ENCODE measurements at places on chromosomes 16 and 17.

DNA sequence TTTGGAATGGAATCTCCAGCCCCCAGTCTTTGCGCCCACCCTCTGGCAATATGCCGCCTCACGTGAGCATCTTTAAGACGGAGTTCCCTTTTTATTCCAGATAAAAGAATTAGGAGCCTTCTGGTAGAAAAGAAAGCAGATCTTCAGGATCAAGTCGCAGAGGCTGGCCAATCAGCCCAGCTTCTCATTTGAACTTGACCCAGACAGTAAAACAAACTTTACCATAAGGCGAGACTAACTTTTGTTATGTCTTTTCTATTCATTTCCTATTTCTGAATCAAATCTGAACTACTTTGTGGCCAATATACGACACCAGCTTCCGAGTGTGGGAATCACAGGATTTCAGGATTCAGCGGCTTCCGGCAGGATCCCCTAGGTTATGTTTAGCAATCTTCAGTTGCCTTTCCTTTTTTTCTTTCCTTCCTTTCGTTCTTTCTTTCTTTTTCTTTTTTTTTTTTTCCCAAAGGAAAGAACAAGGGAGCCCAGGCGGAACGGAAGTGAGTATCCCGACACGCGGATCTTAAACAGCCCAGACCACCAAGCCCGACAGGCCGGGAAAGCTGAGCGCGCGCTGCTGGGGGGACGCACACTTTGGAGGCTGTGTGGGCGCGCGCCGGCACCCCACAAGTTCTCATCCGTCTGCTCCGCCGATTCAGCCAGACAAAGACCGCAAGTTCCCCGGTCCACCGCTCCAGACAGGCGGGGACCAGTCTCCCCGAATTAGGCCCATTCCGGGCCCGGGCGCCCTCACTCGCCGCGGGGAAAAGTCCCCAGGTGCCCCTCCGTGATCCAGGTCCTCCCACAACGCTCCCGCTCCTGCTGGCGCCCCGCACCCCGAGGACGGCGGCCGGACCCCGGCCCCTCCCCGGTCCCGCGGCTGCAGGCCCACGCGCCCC lies 633 bp downstream of the TBC1D16 start:
- peaks cover 11% of the 10 kb centered on the region for H3K4me1 ChIP-seq
- peak overlapping the region; percentile 42 for H3K27ac ChIP-seq
- peak; percentile 26 for DNase-seq
- no peaks in the 10 kb centered on the region for H3K36me3 ChIP-seq
- H3K4me3 ChIP-seq: peak overlapping the region; percentile 82
- H3K27me3 ChIP-seq: peaks cover 48% of the 10 kb centered on the region

GRCh38 chr16:2090777-2091546 lies 43.2 kb downstream of the TSC2 start:
- no peak for DNase-seq
- no peaks in the 10 kb centered on the region for H3K27me3 ChIP-seq
- H3K27ac ChIP-seq: no peak overlapping the region
- H3K36me3 ChIP-seq: peaks cover 16% of the 10 kb centered on the region
- H3K4me3 ChIP-seq: no peak overlapping the region

DNA sequence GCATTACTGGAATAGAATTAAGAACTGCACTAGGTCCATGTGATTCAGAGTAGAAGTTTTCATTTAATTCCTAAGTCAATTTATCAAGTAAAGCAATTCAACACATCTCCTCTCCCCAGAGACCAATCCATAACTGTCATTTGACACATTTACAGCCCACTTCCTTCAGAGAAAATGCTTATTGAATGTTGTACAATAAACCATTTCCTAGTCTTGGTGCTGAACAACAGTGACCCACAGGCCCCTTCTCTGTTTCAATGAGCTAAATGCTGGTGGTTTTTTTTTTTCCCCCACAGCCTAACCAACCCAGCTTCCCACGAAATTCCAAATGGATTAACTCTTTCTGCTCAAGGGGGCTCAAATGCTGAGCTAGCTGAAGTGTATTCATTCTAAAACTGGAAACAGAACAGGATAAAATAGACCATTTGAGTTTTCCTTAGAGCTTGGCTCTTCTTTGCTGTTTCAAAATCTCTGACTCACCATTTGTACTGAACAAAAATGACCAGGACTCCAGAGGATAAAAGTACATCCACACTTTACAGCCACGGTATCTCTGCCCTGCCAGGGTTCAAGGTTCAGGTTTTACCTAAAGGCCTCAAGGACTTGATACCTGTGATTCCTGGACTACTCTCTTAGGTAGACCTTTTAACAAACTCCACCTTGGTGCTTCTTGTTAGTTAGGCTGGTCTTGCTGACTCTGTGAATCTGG lies 62.3 kb downstream of the TMEM100 start:
- H3K4me1 ChIP-seq: no peaks in the 10 kb centered on the region
- H3K27ac ChIP-seq: no peak overlapping the region
- no peak for DNase-seq
- H3K36me3 ChIP-seq: no peaks in the 10 kb centered on the region
- peaks cover 3% of the 10 kb centered on the region for H3K27me3 ChIP-seq
- H3K4me3 ChIP-seq: no peak overlapping the region

- peaks cover 11% of the 10 kb centered on the region for H3K36me3 ChIP-seq
- DNase-seq: no peak
- H3K27ac ChIP-seq: no peak overlapping the region
- peaks cover 2% of the 10 kb centered on the region for H3K4me1 ChIP-seq
- H3K27me3 ChIP-seq: no peaks in the 10 kb centered on the region
These were observed 119.6 kb downstream of the CA4 start for GRCh38 chr17:60269417-60269816.

DNA sequence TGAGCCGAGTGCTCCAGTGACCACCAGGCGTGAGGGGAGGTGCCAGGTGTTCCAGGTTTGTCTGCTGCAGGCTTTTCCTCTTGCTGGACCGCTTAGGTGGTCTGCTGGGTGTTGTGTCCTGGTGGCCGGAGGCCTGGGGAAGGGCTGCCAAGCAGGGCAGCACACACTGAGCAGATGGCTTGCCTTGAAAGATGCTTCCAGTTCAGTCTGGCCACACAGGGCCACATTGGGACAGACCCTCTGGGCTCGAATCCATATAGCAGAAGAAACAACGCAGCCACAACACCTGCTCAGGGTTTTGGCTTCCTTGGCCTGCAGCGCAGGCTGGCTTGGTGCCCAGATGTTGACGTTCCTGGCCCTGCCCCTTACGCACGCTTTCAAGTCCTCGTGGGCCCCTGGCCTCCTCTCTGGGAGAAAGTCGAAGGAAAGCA lies 24.8 kb downstream of the GINS2 start:
- H3K4me3 ChIP-seq: no peak overlapping the region
- H3K36me3 ChIP-seq: peaks cover 65% of the 10 kb centered on the region
- DNase-seq: no peak
- no peak overlapping the region for H3K27ac ChIP-seq
- H3K4me1 ChIP-seq: no peaks in the 10 kb centered on the region

DNA sequence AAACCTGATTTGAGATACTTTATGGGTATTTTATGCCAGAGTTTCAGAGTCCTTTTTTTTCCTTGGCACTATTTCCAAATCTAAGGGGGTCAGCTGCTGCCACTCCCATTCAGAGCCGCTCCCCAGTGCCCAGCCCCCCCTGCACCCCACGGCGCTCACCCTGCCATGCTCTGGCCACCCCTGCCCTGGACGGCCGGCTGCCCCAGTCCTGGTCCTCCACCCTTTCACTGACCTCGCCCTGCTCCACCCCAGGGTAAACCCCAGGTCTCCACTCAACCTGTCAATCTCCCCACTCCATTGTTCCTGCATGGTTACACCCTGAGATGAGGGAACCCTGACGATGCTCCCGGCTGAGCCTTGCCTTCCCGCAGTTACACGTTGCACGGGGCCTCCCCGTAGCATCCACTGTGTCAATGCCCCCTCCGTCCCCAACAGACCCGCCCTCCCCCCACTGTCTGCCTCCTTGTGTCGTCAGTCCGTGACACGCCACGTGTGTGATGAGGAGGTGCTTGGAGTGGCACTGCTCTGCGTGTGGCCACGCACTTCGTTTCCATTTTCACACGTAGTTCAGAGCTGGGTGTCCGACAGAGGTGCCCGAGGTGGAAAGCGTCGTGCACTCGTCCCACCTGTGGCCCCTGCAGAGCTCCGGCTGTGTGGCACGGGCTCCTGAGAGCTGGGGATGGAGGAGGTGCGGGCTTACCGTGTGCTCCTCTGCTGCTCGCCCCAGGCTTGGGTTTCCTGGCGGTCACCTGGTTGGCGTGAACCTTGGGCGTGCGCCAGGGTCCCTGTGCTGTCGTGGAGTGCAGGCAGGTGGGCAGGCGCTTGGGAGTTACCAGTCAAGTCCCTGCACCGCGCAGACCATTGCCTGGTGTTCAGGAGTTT lies 116.5 kb downstream of the BANP start:
- H3K36me3 ChIP-seq: peaks cover 4% of the 10 kb centered on the region
- no peak overlapping the region for H3K4me3 ChIP-seq
- no peak for DNase-seq
- no peaks in the 10 kb centered on the region for H3K27me3 ChIP-seq
- H3K27ac ChIP-seq: no peak overlapping the region

DNA sequence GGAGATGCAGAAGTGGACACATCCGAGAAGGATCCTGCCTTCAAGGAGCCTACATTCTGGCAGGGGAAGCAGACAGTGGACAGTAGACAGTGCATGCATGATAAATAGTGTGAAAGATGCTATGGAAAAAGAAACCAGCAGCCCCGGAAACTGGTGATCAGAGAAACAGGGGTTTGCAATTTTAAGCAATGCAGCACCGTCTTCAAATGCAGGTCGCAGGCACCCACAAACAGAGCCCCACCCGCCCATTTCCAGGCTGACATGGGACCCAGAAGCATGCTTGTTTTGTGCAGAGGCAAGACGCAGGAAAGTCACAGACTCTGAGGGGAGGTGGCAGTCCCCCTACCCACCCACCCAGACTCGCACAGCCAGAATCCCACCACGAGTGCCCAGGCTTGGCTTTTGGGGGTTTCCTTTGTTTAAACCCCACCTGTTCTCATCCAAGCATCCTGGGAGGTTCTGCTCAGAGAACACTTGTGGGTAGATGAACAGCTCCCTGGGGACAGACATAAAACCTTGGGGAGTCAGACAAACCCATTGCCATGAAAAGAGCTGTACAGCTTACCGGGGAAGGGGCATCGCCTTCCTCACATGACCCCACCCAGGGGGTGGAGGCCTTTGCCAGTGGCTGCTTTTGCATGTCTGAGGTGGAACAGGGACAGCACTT lies 114.3 kb downstream of the MGAT5B start:
- H3K36me3 ChIP-seq: peaks cover 3% of the 10 kb centered on the region
- peaks cover 7% of the 10 kb centered on the region for H3K4me1 ChIP-seq

DNA sequence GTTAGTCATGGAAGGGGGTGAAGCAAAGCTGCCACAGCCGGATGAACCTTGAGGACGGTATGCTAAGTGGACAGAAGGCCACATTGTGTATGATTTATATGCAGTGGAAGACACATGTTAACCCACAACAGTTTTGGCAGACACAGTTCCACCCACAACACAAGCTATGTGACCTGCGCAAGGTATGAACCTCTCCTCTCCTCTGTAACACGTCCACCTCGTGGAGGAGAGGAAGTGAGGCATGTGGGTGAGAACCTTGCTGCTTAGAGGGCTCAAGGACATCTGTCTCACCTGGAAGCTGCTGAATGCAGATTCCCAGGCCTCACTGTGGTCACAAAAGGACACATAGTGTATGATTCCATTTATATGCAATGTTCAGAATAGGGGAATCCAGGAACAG lies 136.1 kb upstream of the PLCG2 start:
- DNase-seq: no peak
- H3K4me1 ChIP-seq: peaks cover 20% of the 10 kb centered on the region
- peaks cover 8% of the 10 kb centered on the region for H3K36me3 ChIP-seq
- H3K27me3 ChIP-seq: no peaks in the 10 kb centered on the region
- H3K27ac ChIP-seq: peak overlapping the region; percentile 39

DNA sequence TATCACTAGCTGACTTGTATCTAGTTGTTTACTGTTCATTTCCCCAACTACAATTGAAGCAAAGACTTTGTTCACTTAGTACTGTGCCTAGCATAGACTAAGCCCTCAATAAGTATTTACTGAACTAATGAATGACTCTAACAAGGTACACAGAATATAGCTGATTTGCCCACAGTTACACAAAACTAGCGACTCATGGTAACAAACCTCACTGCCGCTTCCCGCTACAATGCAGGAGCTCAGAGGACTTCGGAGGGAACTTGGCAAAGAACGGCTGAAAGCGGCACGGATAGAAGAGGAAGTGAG lies 524 bp downstream of the EFTUD2 start:
- peaks cover 17% of the 10 kb centered on the region for H3K4me1 ChIP-seq
- H3K4me3 ChIP-seq: peak overlapping the region; percentile 97
- H3K27ac ChIP-seq: peak overlapping the region; percentile 95
- H3K36me3 ChIP-seq: peaks cover 17% of the 10 kb centered on the region

DNA sequence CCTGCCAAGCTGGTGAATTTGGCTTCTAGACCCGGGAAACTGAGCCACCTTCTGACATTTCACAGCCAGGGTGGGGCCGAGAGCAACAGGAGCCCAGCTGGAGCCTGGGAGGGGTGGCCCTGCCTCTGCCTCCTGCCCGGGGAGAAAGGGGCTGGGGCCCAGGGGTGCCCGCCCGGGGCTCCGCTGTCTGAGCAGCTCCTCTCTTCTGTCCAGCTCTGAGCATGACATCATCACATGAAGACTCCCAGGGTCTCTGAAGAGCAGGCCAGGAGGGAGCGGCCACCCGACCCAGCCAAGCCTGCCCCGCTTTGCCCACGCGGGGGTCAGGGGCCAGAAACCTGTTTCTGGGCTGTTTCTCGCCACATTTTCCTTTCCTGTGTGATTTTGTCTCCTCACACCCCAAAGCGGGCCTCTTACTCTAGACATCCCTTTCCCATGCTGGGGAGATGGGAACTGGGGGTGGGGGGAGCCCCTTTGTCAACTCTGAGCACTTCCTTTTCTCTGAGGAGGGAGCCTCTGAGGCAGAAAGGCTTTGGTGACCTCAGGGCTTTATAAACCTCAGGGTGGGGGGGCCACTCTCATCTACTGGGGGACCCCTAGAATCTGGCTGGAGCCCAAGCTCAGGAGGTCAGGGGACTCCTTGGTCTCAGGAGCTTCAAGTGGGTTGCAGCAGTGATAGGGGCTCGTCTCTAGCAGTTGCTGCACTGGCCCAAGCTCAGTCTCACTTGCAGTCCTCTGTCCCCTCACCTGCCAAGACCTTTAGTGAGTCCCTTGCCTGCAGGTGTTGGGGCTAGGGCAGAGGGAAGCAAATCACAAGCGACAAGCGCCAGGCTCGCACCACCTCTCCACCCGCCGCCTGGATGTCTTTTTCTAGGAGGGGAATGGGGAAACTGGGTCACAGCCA lies 7.6 kb downstream of the UBALD2 start:
- H3K27me3 ChIP-seq: no peaks in the 10 kb centered on the region
- peaks cover 48% of the 10 kb centered on the region for H3K4me1 ChIP-seq
- peaks cover 33% of the 10 kb centered on the region for H3K36me3 ChIP-seq
- peak overlapping the region; percentile 90 for H3K27ac ChIP-seq

- H3K27me3 ChIP-seq: peaks cover 5% of the 10 kb centered on the region
- no peak overlapping the region for H3K4me3 ChIP-seq
- no peak overlapping the region for H3K27ac ChIP-seq
- no peaks in the 10 kb centered on the region for H3K36me3 ChIP-seq
- no peak for DNase-seq
These were observed 18.3 kb downstream of the CDC42EP4 start for GRCh38 chr17:73293480-73293911.

DNA sequence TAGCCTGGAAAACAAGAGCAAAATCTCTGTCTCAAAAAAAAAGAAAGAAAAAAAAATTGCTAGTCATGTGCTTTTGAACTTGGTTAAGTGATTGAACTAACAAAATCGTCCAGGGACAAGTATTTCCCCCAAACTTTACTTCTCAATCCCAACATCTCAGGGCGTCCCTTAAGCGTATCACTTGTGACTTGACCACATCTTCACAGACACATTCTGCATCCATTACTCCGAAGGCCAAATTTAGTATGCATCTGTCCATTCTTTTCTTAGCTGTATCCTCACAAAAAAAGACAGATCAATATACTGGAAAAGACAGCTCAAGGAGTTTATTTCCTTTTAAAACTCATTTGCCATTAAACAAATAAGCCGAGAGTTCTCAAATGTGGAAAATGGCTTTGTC lies 5.9 kb upstream of the JPT1 start:
- peaks cover 28% of the 10 kb centered on the region for H3K36me3 ChIP-seq
- no peaks in the 10 kb centered on the region for H3K27me3 ChIP-seq
- H3K27ac ChIP-seq: peak overlapping the region; percentile 30
- H3K4me1 ChIP-seq: peaks cover 8% of the 10 kb centered on the region
